NCI-H345 (cell line): ENCODE measurements at places on chromosomes 7 and 10.

- no peak for DNase-seq
These were observed 250.0 kb downstream of the BMPER start for GRCh38 chr7:34155220-34155908.

- no peak for DNase-seq
These were observed 9.8 kb downstream of the PODXL start for GRCh38 chr7:131546583-131547141.

- DNase-seq = no peak
These were observed 721 bp downstream of the ARL3 start for GRCh38 chr10:102713539-102713813.

- DNase-seq = no peak
These were observed 130.5 kb downstream of the RALA start for GRCh38 chr7:39753823-39754325.

- DNase-seq = no peak
These were observed 490 bp downstream of the KIN start for GRCh38 chr10:7787150-7787856.

- no peak for DNase-seq
These were observed 726.8 kb downstream of the PARD3 start for GRCh38 chr10:34088208-34088794.

GRCh38 chr7:31796375-31796774, 109.4 kb downstream of the PPP1R17 start:
- DNase-seq = no peak

DNA sequence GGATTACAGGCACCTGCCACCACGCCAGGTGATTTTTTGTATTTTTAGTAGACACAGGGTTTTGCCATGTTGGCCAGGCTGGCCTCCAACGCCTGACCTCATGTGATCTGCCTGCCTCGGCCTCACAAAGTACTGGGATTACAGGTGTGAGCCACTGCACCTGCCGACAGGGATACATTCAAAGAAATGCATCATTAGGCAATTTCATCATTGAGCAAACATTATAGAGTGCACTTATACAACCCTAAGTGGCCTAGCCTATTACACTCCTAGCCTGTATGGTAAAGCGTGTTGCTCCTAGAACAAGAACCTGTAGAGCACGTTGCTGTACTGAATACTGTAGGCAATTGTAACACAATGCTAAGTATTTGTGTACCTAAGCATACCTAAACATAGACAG, 350.3 kb downstream of the GALNT17 start:
- DNase-seq = peak; percentile 3

- DNase-seq = no peak
These were observed 208.2 kb downstream of the SNX13 start for GRCh38 chr7:17732083-17732482.

DNA sequence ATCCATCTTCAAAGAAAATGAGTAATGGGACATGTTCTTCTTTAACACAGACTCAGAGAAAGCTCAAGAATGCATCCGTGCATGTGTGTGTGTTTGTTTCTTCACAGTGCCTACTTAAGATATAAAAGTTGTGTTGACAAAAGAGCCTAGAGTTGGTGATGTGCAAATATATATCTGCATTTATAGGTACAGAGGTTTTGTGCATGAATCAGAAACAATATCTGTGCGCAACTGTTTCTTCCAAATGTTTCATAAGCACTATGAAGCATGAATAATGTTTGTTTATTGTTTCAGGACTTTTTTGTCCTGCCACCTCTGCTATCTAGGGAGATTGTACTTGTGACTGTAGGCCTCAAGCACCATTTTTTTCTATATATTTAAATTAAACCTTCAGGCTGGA, 229.7 kb downstream of the CSTF2T start:
- DNase-seq = no peak

DNA sequence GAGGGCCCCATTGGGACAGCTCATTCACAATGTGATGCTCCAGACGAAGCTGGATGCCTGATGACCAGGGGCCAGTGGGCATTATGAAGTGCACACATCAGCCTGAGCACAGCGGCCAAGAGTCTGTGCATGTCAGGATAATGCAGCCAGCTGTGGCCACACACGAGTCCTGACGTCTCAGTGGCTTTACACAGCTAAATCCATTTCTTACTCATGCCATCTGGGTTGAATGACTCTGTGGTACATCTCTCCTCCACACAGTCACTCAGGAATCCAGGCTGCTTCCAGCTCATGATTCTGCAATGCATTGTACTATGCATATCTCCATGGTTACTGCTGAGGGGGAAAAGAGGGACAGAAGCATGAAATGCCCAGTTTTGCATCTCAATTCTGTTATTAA, 123.6 kb downstream of the PRLHR start:
- no peak for DNase-seq

GRCh38 chr10:126702181-126702580, 31.7 kb upstream of the C10orf90 start:
- DNase-seq = no peak

DNA sequence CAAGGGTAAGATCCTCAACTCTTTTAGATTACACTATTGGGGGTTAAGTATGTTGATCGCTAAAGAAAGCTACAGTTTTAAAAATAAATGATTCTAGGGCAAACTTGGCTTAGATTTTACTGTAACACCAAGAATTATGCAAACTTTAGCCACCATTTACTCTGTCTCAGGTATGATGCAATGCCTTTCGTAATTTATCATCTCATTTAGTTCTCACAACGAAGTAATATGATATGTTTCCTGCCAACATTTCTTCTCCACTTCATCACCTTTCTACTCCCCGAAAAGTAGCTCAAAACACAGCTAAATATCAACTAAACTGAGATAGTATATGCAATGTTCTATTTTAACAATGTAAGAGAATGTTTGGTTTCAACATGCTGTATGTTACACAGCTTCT, 21.1 kb downstream of the FAM133B start:
- no peak for DNase-seq

GRCh38 chr10:128463991-128464760, 338.0 kb upstream of the MKI67 start:
- DNase-seq = peak; percentile 33

GRCh38 chr10:120969219-120969645, 118.1 kb downstream of the WDR11 start:
- DNase-seq = no peak

- DNase-seq = no peak
These were observed 75.0 kb downstream of the LHPP start for GRCh38 chr10:124536496-124537050.

GRCh38 chr10:58587676-58588075, 75.0 kb downstream of the BICC1 start:
- no peak for DNase-seq
